B cell (primary cell): ENCODE measurements at places on chromosomes 5 and 9. TPM values are rescaled to one million over a fixed set of nuclear protein-coding genes. Genes with fewer than 3 reads are reported as not detected.

The GAS1 gene
- total RNA-seq, result 0.15 and 0.39 TPM in 2 replicates

The GFI1B gene
- 0.85 TPM in 1 of 2 replicates, not detected in the other for total RNA-seq

The FBXW2 gene
- 70.6 and 73.3 TPM in 2 replicates for total RNA-seq

The IL13 gene
- total RNA-seq, result 0.42 TPM in 1 of 2 replicates, not detected in the other

- H3K27me3 ChIP-seq, result no peaks in the 10 kb centered on the region
- peak overlapping the region; percentile 41 for H3K27ac ChIP-seq
- H3K4me1 ChIP-seq, result peaks cover 18% of the 10 kb centered on the region
- peak; percentile 30 for DNase-seq
- H3K36me3 ChIP-seq, result no peaks in the 10 kb centered on the region
Observed at GRCh38 chr5:60597572-60598320, 102.2 kb downstream of the DEPDC1B start.

DNA sequence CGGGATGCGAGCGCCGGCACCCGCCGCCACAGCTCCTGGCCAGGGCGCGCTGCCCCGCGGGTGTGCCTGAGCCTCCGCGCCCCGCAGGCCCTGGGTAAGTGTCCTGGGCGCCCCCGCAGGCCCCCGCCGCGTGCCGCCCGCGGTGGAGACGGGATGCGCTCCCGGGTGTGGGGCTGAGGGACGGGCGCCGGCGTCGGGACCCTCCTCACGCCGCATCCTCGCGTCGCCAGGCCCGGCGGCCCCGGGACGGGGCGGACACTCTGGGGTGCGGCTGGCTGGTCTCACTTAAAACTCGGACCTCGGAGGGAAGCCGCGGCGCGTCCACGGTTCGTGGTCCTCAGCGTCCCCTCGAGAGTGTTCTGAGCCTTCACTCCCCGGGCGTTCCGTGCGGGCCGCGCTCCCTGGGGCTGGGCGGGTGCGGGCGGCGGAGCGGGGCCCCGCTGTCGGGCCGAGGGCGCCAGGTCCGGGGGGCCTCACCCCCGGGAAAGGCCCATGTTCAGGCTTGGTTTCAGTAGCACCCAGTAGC, 275 bp downstream of the AHRR start:
- H3K4me3 ChIP-seq, result no peak overlapping the region
- H3K27me3 ChIP-seq, result peaks cover 17% of the 10 kb centered on the region
- no peak overlapping the region for H3K27ac ChIP-seq
- H3K4me1 ChIP-seq, result peaks cover 25% of the 10 kb centered on the region
- no peaks in the 10 kb centered on the region for H3K36me3 ChIP-seq

- H3K27me3 ChIP-seq, result no peaks in the 10 kb centered on the region
- peaks cover 24% of the 10 kb centered on the region for H3K4me1 ChIP-seq
- peak overlapping the region; percentile 15 for H3K4me3 ChIP-seq
- H3K36me3 ChIP-seq, result peaks cover 4% of the 10 kb centered on the region
- peak; percentile 92 for DNase-seq
Observed at GRCh38 chr9:127166651-127167524, 44.5 kb upstream of the ANGPTL2 start.

DNA sequence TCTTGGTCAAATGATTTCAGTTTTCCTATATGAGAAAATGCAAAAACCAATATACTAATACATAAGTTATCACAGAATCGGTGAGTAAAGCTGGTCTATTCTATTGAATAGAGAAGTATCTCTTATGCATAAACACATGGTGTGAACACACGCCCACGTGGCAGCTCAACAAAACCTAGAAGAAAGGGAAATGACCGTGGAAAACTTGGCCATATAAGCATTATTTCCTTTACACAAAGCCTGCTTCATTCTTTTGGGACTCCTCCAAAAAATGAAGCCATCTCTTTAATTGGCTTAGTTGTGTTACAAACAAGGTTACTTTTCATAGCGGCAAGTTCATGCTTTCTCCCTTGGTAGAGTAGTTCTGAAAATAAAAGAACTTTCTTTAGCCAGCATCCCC, 183.2 kb downstream of the TMEM161B start:
- no peak for DNase-seq
- no peak overlapping the region for H3K27ac ChIP-seq
- no peaks in the 10 kb centered on the region for H3K36me3 ChIP-seq
- no peaks in the 10 kb centered on the region for H3K4me1 ChIP-seq
- no peak overlapping the region for H3K4me3 ChIP-seq
